Activated naive CD8-positive, alpha-beta T cell treated with anti-CD3 and anti-CD28 coated beads, Interleukin-2, amount 10 ng/mL, durations not matched to agents 7 days and 5 days (primary cell): ENCODE measurements at places on chromosomes 13 and 19.

DNA sequence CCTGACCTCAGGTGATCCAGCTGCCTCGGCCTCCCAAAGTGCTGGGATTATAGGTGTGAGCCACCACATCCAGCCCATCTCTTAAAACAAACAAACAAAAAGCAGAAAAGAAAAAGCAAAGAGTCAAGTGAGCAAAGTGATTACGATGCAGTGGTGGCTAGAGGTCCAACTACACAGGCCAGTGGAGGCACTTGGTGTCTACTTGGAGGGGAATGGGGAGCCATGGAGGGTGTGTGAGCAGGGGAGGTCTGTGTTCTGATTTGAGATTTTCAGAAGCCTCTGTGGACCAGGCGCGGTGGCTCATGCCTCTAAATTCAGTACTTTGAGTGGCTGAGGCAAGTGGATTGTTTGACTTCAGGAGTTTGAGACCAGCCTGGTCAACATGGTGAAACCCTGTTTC, 6.6 kb downstream of the COLGALT1 start:
- peaks cover 20% of the 10 kb centered on the region for H3K36me3 ChIP-seq
- H3K27ac ChIP-seq, result no peak overlapping the region
- peaks cover 10% of the 10 kb centered on the region for H3K4me1 ChIP-seq
- DNase-seq, result no peak

DNA sequence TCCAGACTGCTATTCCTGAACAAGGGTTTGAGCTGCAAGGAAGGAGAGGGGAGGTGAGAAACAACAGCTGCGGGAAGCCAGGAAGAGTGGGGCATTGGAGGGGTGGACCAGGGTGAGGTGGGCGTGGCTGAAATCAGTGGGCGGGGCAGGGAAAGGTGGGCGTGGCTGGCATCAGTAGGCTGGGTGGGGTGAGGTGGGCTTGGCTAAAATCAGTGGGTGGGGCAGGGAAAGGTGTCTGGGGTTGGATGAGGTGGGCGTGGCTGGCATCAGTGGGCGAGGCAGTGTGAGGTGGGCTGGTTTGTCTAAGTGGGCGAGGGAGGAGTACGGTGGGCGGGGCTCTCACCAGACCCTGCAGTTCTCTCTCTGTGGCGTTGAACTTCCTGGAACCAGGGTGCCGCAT, 87.6 kb downstream of the MUC16 start:
- H3K4me1 ChIP-seq, result no peaks in the 10 kb centered on the region
- no peaks in the 10 kb centered on the region for H3K27me3 ChIP-seq

DNA sequence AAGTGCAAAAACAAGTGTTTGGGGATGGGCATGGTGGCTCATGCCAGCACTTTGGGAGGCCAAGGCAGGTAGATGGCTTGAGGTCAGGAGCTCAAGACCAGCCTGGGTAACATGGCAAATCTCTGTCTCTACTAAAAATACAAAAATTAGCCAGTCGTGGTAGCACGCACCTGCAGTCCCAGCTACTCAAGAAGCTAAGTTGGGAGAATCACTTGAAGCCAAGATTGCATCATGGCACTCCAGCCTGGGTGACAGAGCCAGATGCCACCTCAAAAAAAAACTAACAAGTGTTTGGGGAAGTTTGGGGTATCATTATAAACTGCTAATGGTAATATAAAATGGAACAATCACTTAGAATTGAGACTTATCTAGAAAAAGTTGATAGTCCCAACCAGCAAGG, 24.6 kb downstream of the XPO4 start:
- H3K4me1 ChIP-seq, result peaks cover 12% of the 10 kb centered on the region
- peaks cover 21% of the 10 kb centered on the region for H3K36me3 ChIP-seq
- DNase-seq, result no peak
- no peak overlapping the region for H3K27ac ChIP-seq
- H3K4me3 ChIP-seq, result no peak overlapping the region

DNA sequence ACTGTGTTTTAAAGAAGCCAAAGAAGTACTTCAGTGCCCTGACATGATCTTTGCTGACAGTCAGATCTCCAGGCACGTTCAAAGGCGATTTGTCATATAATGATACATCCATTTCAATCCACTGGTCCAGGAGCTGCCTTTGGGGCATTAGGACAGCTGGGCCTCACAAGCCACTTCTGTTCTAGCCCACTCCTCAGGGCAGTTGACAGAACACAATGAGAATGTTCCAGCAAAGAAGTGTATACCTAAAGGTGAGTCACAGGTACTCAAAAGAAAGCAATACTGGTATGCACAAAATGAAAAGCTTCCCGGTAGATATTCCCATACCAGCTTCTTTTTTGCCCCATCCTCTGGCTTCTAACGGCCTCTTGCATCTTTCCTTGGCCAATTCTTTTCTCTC, 12.5 kb upstream of the MAP3K10 start:
- H3K4me3 ChIP-seq, result no peak overlapping the region
- H3K27me3 ChIP-seq, result peaks cover 2% of the 10 kb centered on the region
- DNase-seq, result no peak

- H3K27ac ChIP-seq, result no peak overlapping the region
- DNase-seq, result no peak
- no peak overlapping the region for H3K4me3 ChIP-seq
Observed at GRCh38 chr13:31334547-31334946, 134.8 kb downstream of the B3GLCT start.

GRCh38 chr19:29645911-29646310, 19.4 kb upstream of the PLEKHF1 start:
- H3K36me3 ChIP-seq, result peaks cover 2% of the 10 kb centered on the region
- peaks cover 16% of the 10 kb centered on the region for H3K4me1 ChIP-seq
- peak; percentile 25 for DNase-seq
- H3K27ac ChIP-seq, result no peak overlapping the region

DNA sequence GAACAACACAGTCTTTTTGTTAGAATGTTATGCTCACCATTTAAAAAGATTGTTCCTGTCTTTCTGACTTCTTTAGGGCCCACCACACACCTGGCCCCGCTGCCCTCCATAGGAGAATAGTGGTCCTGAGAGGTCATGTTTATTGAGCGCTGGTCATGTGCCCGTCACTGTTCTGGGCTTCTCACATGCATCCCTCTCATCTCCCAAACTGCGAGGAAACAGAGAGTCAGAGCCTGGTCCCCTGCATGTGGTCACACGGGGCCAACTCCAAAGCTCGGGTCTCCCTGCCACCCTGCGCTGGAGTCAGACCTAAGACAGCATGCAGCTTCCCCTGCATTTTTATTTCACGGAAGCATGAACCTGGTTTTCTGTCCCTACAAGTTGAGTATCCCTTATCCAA, 70.4 kb upstream of the GPR183 start:
- peaks cover 69% of the 10 kb centered on the region for H3K4me1 ChIP-seq
- peaks cover 53% of the 10 kb centered on the region for H3K36me3 ChIP-seq
- no peak for DNase-seq
- no peak overlapping the region for H3K4me3 ChIP-seq

DNA sequence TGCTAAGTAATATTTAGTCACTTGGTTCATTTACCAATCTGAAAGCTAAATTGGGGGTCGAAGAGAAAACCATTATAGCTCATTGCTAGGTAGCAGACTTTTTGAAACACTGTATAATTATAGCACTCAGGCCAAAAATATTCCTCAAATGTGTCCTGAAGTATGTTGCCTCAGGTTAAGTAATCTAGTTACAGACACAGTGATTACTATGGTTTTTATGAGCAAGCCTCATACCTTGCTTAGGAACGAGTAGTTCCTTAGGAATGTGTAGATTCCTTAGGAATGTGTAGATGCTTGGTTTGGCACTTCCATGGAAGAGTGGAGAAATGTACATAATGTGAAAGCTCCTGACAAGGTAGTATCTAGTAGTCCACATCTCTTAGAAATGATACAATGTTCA, 387.5 kb downstream of the LMO7 start:
- no peak overlapping the region for H3K4me3 ChIP-seq
- no peaks in the 10 kb centered on the region for H3K4me1 ChIP-seq
- no peak for DNase-seq
- H3K27me3 ChIP-seq, result peaks cover 7% of the 10 kb centered on the region
- H3K36me3 ChIP-seq, result no peaks in the 10 kb centered on the region

- no peak overlapping the region for H3K4me3 ChIP-seq
- peak overlapping the region; percentile 73 for H3K27ac ChIP-seq
- H3K4me1 ChIP-seq, result peaks cover 44% of the 10 kb centered on the region
- H3K36me3 ChIP-seq, result peaks cover 11% of the 10 kb centered on the region
Observed at GRCh38 chr13:114112231-114112825, 20.1 kb downstream of the RASA3 start.

GRCh38 chr13:110643768-110644421, 28.6 kb downstream of the NAXD start:
- peaks cover 6% of the 10 kb centered on the region for H3K36me3 ChIP-seq
- DNase-seq, result no peak
- H3K4me1 ChIP-seq, result peaks cover 1% of the 10 kb centered on the region
- no peaks in the 10 kb centered on the region for H3K27me3 ChIP-seq

DNA sequence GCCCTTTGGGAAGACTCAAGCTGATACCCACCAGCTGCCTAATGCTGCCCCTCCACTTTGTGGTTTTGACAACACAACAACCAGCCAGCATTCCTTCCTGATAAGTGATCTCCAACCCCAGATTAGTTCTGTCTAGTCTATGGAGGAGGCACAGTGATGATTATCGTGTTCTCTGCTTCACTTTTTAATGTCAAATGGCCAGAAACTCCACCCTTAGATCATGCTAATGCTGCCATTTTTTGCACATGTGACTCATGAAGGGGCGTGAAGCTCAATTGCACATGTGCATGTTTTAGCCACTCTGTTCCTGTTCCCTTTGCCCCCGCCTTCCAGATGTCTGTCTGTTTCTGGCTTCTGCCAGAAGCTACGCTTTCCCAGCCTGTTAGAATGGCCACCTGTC, 199.8 kb downstream of the COG6 start:
- no peak overlapping the region for H3K27ac ChIP-seq
- H3K4me1 ChIP-seq, result peaks cover 3% of the 10 kb centered on the region
- H3K27me3 ChIP-seq, result no peaks in the 10 kb centered on the region
- no peak overlapping the region for H3K4me3 ChIP-seq
- H3K36me3 ChIP-seq, result peaks cover 2% of the 10 kb centered on the region
- DNase-seq, result no peak

GRCh38 chr13:29575098-29575497, 20.4 kb downstream of the SLC7A1 start:
- H3K27me3 ChIP-seq, result no peaks in the 10 kb centered on the region
- no peak overlapping the region for H3K27ac ChIP-seq

GRCh38 chr13:71867131-71867814, at the start of gene DACH1:
Gene DACH1 (minus strand): TSS chr13:71867204.
- H3K4me1 ChIP-seq, result peaks cover 18% of the 10 kb centered on the region
- peak within 1 kb of the TSS; percentile 76 for H3K4me3 ChIP-seq
- peaks cover 4% of the 10 kb centered on the region for H3K36me3 ChIP-seq
- peaks cover 71% of the 10 kb centered on the region for H3K27me3 ChIP-seq
- peak; percentile 23 for DNase-seq

- no peak for DNase-seq
- H3K27me3 ChIP-seq, result peaks cover 56% of the 10 kb centered on the region
- no peaks in the 10 kb centered on the region for H3K36me3 ChIP-seq
- H3K27ac ChIP-seq, result no peak overlapping the region
- H3K4me3 ChIP-seq, result peak overlapping the region; percentile 42
Observed at GRCh38 chr19:50565984-50566903, 2.0 kb downstream of the LRRC4B start.

- H3K4me3 ChIP-seq, result no peak overlapping the region
- peaks cover 2% of the 10 kb centered on the region for H3K27me3 ChIP-seq
- DNase-seq, result no peak
- H3K4me1 ChIP-seq, result no peaks in the 10 kb centered on the region
Observed at GRCh38 chr13:98105929-98106336, 37.0 kb upstream of the FARP1 start.

DNA sequence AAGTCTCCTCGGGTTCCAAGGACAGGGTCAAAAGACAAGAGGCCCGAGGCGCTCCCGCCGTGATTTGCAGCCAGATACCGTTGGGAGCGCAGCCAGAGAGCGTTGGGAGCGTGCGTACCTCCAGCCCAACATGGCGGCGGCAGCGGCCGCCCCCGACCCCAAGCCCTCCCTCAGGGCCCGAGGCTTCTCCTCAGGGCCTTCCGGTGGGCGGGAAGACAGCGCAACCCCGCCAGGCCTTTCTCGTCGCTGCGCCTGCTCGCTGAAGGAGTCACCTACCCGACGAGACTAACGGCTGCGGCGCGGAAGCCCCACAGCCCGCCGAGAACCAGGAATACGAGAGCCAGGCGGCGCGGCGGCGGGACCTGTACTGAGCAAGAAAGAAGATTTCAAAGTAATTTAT, 3.2 kb upstream of the ZNF850 start:
- H3K4me1 ChIP-seq, result peaks cover 16% of the 10 kb centered on the region
- H3K4me3 ChIP-seq, result no peak overlapping the region
- no peak for DNase-seq
- peaks cover 45% of the 10 kb centered on the region for H3K36me3 ChIP-seq

DNA sequence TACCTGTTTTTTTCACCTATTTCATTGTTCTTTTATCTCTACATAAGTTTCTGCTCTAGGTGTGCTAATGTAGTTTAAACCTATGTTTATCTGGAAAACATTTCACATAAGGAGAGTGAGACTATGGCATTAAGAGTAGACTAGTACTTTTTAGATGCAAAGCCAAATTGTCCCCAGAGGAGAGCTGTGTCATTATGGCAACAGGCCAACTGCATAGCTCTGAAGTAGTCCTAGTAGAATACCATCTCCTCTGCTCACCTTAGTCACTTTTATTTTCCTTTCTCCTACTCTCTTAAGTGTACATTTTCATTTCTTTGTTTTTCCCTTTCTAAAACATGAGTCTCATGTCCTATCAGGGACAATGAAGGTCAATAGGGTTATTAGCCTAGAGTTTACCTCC, 123.1 kb downstream of the ITGBL1 start:
- no peak overlapping the region for H3K4me3 ChIP-seq
- no peaks in the 10 kb centered on the region for H3K4me1 ChIP-seq
- H3K27me3 ChIP-seq, result peaks cover 2% of the 10 kb centered on the region

DNA sequence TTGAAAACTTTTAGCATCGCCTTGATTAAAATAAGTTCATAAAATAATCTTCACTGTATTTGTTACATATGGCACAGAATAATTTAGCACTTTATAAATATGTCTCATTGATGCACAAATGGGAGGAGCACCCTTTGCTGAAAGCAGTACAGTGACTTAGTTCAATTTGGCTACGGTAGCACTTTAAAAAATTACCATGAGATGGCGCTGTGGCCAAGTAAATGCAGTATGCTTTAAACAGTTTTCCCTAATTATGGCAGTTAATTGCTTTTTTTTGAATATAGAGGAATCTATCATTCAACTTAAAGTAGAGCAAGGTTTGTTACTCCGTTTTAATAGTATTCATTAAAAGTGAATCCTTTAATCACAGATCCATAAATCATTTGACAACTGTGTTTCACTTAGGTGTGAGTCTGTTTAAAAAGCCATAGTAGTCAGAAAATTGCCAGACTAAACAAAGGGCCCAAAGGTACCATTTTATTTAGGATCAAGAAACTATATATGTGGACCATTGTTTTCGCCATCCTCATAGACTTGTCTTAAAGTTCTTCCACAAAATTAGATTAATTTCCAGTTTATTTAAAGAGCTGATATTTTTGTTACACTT, 34.7 kb upstream of the ESD start:
- peaks cover 19% of the 10 kb centered on the region for H3K27me3 ChIP-seq
- no peak overlapping the region for H3K4me3 ChIP-seq
- H3K4me1 ChIP-seq, result no peaks in the 10 kb centered on the region

DNA sequence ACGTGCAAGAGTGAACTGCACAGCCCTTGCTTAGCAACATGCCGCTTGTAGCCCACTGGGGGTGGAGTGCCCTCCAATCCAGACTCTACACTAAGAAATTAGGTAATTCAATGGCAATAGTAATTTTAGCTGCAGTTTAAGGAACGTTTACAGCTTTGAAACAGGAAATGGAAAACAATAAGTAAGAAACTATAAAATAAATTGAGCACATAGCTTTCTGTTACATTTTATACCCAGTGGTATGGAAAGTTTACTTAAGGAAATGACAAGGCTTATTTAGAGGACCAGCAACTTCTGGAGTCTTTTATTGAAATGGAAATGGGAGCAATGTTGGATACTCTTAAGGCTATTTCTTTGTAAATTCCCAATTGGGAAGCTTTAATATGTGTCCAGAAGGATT, 373.2 kb downstream of the KCNRG start:
- no peaks in the 10 kb centered on the region for H3K36me3 ChIP-seq
- no peak overlapping the region for H3K27ac ChIP-seq
- H3K27me3 ChIP-seq, result peaks cover 4% of the 10 kb centered on the region
- DNase-seq, result no peak
